ENCODE measurements at places on chromosomes 11 and 22.

DNA sequence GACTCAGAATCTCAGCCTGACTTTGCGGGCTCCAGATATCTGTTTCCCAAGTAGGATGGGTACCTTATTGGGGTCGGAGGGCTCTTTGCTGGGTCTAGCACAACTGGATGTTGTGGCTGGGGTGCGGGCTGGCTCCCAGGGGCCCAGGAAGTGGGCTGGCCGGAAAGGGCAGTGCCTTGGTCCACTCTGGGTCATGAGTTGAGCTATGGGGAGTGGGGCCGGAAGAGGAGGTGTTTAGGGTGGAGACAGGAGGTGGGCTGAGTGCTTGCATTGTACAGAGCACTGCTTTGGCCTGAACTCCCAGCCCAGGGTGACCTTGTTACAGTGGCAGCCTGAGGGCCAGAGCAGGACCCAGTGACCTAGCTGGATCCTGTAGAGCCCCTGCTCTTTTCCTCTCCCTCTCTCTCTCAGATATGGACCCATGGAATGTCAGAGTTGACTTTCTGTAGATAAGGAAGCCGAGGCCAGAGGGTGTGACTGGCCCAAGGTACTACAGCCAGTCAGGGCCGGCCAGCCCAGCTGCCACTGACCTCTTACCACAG is 13.2 kb downstream of the PHLDB1 start:
- DNase-seq, result peak; percentile 18

GRCh38 chr11:48077251-48077650 is 96.9 kb downstream of the PTPRJ start:
- peak; percentile 43 for DNase-seq

GRCh38 chr11:6253197-6253596 is 6.4 kb upstream of the CCKBR start:
- DNase-seq, result no peak

GRCh38 chr11:66317723-66318599 is 1.1 kb upstream of the CD248 start:
- peak; percentile 78 for DNase-seq

DNA sequence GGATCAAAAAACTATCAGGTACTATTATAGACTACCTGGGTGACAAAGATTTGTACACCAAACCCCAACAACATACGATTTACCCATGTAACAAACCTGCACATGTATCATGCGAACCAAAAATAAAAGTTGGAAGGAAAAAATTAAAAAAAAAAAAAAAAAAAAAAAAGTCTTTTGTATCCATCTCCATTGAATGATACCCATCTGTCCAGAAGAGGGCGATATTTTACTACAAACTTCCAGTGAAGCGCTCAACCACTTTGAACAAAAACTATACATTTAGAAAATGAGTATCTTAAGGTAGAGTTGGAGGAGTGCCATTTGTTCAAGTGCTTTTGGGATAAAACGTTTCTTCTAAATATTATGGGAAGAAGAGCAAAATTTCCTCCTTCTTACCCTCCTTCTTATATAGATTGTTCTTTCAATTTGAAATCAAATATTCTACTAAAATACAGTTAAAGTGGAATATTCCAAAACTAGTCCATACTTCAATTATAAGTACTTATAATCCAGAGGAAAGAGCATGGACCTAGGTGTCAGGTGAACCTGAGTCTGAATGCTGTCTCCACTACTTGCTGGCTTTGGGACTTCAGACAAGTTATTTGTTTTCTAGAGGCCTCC is 23.3 kb downstream of the ARL14EP start:
- peak; percentile 51 for DNase-seq

DNA sequence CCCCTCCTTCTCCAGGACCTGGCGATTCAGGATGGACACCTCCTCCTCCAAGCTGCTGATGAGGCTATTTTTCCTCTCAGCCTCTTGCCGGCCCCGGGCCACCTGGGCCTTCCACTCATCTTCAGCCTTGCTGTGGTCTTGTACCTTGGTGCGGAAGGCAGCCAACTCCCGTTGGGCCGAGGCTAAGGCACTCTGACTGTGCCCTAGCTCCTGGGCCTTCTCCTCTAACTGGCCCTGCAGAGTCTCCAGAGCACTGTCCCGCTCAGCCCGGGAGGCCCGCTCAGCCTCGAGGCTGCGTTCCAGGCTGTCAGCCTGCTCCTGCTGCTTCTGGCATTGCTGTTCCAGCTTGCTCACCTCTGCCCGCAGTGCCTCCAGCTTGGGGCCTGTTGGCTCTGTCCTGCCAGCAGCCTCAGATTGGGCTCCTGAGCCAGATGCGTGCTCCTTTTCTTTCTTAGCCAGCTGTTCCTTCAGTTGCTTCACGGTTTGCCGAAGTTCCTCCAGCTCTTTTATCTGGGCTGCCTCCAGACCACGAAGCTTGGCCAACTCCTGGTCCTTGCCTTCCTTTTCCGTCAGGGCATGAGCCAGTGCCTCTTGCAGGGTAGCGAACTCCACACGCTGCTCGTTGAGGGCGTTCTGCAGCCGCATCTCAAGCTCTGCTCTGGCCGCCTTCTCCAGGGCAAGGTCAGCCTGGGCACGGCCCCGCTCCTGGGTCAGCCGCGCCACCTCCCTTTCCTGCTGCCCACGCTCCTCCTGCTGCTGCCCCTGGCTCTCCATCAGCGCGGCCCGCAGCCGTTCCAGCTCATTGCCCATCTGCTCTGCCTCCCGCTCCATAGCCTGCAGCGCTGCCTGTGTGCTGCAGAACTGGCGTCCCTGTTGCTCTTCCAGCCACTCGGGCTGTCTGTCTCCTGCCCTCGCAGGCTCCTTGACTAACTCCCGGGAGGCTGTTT is 15.3 kb downstream of the IL18BP start:
- no peak for DNase-seq

- no peak for DNase-seq
Measured at GRCh38 chr11:61607920-61608599, 27.2 kb upstream of the SYT7 start.

DNA sequence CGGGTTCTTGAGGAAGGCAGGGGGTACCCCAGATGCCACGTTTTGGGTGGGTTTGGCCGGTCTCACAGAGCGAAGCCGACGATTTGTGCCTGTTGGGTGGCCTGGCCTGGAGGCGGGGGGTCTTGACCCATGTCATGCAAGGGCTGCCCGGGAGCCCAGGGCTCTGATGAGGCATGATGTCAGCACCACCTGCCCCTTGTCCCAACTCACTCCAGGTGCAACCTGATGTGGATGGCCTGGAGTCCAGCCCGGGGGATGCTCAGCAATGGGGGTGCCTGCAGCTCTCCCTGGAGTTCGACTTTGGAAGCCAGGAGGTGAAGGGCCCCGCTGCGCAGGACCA is 851 bp downstream of the SYT8 start:
- no peak for DNase-seq

GRCh38 chr22:37692627-37693285 is 4.1 kb upstream of the TRIOBP start:
- no peak for DNase-seq

- DNase-seq, result no peak
Measured at GRCh38 chr11:46719048-46719542, at the start of gene F2. TSS of gene F2 (plus strand) at chr11:46719213. CDS start at chr11:46719236, 23 bp downstream.

DNA sequence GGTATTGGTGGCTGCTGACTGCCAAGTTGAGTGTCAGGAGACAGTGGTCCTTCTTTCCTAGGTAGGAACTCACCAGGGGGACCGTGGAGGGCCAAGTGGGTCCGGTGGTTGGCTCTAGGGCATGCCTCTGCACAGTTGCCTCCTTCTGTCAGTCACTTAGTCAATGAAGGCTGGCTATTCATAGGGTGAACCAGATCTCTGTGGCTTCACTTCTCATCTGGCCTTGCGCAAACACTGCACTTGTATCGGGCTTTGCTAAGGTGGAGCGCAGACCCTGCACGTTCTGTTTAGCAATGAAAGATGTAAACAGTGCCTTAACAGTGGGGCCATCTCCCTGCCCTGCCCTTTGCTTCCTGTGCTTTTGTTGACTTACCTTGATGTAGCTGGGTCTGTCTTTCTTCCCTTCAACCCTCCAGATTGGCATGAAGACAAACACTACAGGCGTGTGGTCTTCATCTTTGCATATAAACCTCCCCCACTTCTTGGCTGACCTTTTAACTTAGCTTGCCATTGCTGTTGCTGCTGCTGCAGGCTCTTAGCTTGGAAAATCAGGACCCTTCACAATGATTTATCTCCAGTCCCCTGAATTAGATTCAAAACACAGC is 6.7 kb upstream of the SORL1-AS1 start:
- DNase-seq, result no peak

- no peak for DNase-seq
Measured at GRCh38 chr22:44276706-44277356, 35.9 kb downstream of the SHISAL1 start.

DNA sequence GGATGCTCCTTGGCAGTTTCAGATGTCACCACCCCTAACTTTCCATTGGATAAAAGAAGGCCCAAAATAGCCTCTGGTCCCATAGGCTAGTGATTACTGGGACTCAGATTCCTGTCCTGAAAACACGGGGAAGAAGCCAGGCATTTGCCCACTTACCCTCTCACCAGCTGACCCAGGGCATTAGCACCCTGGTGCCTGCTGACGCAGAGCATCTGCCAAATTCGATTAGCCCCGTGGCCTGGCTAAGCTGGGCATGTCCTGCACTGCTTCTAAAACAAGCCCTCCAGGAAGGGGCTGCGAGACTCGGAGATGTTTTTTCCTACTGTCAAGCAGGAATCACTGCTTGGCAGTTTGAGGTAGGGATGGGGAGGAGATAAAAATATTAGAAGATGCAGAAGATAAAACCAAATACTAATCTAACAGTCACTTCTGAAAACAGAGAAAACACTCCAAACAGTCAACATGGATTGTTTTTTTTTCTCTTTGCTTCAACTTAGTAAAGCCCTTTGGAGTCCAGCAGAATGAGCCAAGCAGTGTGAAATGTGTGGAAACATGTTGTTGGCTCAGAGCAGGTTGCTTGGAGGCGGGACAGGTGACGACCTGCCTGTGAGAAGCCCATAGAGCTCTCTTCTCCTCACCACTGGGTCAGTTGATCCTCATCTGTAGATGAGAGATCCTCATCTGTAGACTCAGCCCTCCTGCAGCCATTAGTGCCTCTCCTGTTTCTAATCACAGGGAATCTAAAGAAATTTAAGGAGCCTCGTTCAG is 54.0 kb downstream of the BDNF start:
- no peak for DNase-seq

GRCh38 chr11:118618115-118618990 is 10.9 kb downstream of the PHLDB1 start:
- DNase-seq, result peak; percentile 70

- peak; percentile 92 for DNase-seq
Measured at GRCh38 chr11:64304316-64305072, 830 bp upstream of the ESRRA start.

DNA sequence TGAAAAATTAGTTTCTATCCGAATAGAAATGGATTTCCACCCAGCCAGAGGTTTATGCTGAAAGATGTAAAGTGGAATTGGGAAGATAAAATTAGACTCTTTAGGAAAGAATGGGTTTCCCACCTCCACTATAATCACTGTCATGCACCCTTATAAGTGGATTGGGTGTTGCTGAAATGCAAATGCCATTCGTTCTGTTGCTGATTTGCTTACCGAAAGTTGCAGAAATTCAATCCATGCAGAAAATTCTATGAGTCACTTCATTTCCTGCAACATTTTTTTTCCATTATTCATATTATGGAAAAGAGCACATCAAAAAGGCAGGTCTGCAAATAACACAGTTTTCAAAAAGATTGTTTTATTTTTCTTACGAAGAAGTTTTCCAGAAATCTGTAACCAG is 65.6 kb downstream of the LDLRAD3 start:
- DNase-seq, result peak; percentile 81

DNA sequence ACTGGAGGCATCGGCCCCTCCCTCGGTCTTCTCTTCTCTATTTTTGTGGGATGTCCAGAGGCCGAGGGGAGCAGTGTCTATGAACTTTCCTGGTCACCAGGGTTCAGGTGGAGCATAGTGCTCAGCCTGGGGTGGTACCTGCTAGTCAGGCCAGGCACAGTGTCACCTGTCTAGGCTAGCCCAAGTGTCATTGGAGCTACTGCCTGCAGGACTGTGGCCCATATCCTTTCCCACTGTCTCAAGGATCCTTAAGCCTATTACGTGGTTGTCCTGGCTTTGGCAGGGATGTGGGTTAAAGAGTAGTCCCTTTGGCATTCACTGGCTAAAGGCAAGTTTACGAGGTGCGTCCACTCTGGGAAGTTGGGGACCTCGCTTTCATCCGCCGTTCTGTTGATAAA is 9.3 kb downstream of the RBM14 start:
- no peak for DNase-seq

DNA sequence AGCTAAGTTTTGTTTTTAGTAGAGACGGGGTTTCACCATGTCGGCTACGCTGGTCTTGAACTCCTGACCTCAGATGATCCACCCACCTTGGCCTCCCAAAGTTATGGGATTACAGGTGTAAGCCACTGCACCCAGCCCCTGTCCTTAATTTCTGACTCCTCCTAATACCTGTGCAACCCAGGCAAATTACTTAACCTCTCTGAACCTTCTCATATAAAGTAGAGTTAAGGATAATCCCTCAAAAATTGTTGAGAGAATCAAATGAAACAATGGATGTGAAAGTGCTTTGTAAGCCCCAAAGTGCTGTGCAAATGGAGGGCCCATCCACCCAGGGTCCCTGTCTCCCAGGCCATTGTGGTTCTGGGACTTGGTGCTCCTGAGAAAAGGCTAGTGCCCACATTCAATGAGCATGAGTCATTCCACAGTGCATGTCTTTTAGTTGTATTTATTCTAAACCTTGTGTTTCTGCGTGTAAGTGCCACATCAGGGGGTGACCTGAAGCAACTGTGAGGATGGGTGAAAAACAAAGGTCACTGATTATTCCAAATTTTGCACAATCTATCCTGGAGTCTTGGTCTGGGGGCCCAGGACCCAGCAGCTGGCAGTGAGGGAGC is 61.4 kb upstream of the PTPRJ start:
- DNase-seq, result peak; percentile 74

GRCh38 chr11:1129143-1129610 is 28.6 kb upstream of the MUC5AC start:
- DNase-seq, result no peak

GRCh38 chr11:114918286-114918685 is 240.0 kb downstream of the NXPE2 start:
- no peak for DNase-seq

DNA sequence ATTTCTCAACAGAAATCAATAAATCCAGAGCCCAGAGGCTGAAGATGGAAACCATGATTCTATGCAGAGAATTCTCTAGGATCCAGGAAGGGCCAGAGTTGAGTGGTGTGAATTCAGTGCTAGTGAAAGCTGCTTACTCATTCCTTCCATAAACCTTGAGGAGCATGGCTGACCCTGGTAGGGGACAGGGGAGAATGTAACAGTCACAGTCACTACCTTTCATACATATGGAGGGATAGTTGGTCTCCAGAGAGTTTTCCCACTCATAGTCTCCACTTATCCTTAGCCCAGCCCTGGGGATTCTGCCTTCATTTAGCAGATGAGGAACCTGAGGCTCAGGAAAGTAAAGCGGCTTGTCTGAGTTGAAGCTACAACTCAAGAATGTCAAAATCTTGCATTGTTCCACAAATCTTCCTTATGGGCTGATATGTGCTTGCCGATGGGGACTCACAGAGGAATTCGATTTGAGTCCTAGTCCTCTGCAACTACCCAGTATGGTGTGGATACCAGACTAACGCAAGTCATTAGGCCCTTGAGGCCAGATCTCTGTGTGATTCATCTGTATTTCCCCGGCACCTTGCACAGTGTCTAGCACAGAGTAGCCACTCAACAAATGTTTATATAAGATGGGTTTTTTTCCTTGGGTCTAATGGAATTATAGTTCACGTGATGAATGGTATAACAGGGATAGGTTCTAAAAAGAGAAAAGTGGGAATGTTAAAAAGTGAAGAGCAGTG is 3.7 kb upstream of the ANAPC15 start:
- DNase-seq, result peak; percentile 53

All from EL (cell line).